ENCODE measurements at places on chromosomes 7 and 10. TPM values are rescaled to one million over a fixed set of nuclear protein-coding genes. Genes with fewer than 3 reads are reported as not detected.

DNA sequence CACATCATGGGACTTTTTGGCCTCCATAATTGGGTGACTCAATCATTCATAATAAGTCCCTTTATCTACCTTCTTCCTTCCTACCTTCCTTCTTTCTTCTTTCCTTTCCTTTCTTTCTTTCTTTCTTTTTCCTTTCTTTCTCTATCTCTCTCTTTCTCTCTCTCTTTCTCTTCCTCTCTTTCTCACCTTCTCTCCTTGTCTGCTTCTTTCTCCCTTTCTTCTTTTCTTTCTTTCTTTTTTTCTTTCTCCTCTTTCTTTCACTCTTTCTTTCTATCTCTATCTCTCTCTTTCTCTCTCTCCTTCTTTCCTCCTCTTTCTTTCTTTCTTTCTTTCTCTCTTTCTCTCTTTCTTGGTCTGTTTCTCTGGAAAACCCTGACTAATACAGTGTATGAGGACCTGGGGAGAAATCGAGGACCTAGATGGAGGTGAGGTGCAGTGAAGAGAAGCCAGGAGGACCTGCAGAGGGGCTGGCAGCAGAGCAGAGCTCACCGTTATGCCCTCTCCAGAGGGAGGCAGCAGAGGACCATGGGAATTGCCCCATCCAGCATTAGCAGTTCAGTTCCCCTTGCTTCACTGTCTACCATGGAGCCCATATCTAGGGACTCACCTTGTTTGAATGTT, 52.7 kb upstream of the BTRC start:
- DNase-seq, result peak; percentile 34

DNA sequence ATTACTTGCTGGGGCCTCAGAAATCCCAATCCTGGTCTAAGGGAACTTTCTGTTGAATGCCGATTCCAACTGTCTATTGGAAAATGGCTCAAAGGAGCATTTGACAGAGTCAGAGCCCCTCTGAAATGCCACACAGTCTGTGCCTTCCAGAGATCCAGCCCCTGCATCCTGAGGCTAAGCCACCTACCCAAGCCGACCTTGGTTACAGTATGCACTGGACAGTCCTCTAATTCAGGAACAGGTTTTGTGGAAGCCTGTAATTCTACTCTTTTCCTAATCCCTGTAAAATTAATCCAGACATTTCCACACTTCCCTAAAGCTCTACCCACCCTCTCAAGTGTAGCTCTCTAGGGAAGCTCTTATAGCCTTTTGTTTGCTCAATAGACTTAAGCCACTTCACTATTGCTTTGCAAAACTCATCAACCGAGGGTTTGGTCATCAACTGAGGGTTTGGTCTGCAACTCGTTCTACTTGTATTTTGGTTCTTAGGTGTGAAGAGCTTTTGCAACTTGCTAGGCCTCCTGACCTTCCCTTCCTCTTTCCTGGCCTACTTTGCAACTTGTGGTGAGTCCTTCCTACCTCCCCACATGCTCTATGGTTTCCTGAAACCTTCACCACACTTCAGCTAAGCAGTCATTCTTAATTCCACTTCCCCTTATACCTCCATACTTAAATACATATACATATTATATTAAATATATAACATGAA, 364.8 kb downstream of the SFMBT2 start:
- DNase-seq, result no peak

DNA sequence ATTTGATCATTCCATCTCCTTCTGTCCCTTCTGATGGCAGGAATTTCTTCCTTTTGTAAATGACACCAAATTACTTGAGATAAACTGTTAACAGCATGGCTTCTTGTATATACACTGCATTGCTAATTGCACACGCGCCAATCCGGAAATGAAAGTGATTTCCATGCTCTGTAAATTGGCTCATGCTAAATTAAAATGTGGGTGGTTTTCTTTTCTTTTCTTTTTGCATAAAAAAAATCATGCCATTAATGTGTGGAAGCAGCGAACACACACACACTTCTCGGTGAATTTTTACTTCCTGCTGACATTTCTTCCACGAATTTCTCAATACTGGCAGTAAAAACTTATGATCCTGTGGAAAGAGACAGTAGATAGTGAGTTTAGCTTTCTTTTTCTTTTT, 123.1 kb upstream of the CCDC6 start:
- no peak for DNase-seq

DNA sequence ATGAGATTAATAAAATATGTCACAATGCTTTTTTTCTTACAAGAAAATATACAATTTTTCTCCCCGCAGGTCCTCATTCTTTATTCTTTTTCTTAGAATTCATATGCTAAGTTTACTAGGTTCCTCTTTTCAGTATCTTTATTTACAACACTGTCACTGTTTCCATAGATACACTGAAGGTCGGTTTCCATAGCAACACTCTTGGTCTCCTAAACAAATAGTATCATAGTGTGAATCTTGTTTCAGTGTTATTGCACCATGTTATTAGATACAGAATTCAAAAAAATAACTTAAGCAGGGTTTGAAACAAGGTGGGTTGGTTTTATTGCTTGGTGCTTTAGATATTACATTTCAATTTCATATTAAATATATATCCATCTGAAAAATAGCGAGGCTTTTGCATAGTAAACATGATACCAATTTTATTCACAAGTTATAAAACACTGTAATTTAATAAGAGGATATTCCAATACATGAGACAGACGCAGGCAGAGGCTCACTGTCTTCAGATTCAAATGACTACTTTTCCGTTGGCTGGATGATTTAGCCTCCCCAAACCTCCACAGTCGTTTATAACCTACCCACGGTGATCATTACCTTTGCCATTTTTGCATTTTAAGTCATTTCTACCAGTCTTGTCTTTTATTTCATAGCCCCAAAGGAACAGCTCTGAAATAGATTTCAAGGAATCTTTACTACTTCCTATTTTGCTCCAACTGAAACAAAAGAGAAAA, 88.9 kb upstream of the KLF6 start:
- no peak for DNase-seq

GRCh38 chr10:67088036-67088435, 162.2 kb downstream of the LRRTM3 start:
- no peak for DNase-seq

GRCh38 chr7:134458341-134458805, 527 bp downstream of the AKR1B1 start:
- peak; percentile 52 for DNase-seq

DNA sequence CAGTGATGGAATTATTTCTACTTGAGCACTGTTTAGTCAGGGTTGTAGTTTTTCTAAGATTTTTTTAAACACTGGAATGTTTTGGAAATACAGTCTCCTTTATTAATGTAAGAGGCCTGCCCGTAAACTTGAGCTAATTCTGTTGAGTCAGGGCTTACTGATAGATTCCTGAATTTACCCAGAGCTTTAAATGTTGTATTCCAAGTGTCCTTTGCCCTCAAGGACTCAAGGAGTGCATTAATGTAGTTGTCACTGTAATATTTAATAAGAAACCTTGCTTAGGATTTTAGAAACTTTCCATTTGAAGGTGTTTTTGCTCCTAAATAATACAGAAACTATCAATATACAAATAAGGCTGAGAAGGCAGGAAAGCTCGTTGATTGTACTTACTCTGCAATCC, 89.2 kb downstream of the MACC1 start:
- no peak for DNase-seq

GRCh38 chr10:59109826-59110225, 66.6 kb upstream of the PHYHIPL start:
- DNase-seq, result no peak

Gene RAB19
- 8.8 TPM for total RNA-seq

DNA sequence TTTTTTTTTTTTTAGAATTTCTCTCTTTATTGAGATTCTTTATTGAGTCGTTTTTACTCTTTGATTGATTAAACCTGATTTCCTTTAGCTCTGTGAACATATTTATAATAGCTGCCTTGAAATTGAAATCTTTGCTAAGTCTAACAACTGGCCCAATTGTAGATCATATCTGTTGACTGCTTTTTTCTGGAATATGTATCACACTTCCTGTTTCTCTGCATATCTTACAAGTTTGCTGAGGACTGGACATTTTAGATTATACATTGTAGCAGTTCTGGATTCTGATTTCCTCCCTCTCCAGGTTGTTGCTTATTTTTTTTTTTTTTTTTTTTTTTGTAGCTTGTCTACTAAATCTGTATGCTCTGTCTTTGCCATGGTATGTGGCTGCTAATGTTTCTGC, 56.3 kb downstream of the PRKAR2B start:
- DNase-seq, result no peak

GRCh38 chr7:43865277-43865676, 4.0 kb downstream of the MRPS24 start:
- no peak for DNase-seq

- no peak for DNase-seq
Observed at GRCh38 chr10:17758200-17758599, 6.2 kb downstream of the TMEM236 start.

DNA sequence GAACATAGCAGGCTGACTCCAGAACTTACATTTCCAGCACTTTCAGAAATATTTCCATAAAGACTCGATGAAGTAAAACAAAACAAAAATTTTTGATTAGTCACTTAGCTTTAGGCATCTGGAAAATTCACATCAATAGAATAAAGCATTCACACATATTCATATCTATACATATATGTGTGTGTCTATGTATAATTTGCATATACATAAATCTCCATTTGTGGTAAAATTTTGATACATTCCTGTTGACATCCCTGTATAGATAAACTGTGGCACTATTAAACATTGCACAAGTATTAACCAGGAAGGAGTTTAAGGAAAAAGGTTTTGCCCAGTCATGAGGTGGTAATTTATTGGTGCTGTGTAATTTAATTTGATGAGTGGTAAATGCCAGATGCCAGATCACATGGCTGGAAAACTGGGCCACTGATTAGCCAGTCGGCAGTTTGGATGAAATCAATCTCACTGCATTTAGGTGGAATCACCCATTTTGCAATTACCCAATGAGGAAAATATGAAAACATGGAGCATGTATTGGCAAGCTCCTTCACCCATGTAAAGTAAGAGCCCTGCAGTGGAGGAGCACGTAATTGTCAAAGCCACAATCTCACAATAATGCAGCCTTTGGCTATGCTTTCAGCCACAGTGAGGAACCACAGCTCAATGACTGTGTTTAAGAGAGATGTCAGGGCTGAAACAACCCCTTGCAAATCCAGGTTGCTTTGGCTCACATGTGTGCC, 294.6 kb downstream of the RNLS start:
- DNase-seq, result no peak

- DNase-seq, result no peak
Observed at GRCh38 chr7:85074992-85075391, 111.9 kb downstream of the SEMA3D start.

Gene OR13A1
- total RNA-seq, result not detected

- no peak for DNase-seq
Observed at GRCh38 chr7:142711746-142712616, 37.3 kb upstream of the PRSS1 start.

Gene MMD2
- not detected for total RNA-seq

Gene AIFM2
- total RNA-seq, result 12.2 TPM

DNA sequence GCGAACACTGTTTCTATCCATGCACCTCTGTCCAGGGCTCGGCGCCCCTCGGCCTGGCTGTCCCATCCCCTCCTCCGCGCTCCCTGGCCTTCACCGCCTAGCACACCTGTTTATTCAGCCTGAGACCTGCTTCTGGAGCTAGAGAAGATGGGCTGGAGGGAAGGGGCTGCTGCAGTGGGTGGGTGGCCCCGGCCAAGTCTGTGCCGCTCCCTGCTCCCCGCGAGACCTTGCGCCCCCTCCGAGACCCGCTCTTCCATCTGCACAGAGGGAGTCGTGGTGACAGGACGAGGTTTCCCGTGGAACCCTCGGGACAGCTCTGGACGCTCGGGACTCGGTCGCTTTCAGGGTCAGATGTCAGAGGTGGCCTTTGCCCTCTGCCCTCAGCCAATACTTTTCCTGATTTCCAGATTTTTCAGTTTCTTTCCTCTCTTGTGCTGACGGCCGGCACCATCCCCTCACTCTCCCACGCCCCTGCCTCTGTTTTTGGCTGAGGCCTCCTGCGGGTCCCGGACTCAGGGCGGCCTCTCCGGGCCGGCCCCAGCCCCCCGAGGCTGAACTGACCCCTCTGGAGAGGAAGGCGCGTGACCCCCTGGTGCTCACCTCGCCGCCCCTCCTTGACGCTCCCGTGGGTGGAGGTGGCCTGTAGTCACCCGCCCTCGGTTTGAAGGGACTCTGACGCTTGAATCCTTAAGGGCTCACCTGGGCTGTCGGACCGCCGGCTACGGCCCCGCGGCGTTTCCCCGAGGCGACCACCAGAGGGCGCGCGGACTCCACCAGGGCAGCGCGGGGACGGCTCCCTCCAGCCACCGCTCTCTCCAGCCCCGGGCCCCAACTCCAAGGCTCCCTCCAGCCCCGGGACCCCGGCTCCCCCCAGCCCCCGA, 15.6 kb downstream of the SHH start:
- peak; percentile 58 for DNase-seq

- peak; percentile 68 for DNase-seq
Observed at GRCh38 chr7:73822319-73823173, 8.2 kb upstream of the CLDN4 start.

GRCh38 chr7:80225361-80225760, 90.7 kb downstream of the GNAI1 start:
- DNase-seq, result no peak

GRCh38 chr10:2682491-2682890, 384.9 kb upstream of the PFKP start:
- no peak for DNase-seq

Gene GPR15LG
- 0.32 TPM for total RNA-seq

DNA sequence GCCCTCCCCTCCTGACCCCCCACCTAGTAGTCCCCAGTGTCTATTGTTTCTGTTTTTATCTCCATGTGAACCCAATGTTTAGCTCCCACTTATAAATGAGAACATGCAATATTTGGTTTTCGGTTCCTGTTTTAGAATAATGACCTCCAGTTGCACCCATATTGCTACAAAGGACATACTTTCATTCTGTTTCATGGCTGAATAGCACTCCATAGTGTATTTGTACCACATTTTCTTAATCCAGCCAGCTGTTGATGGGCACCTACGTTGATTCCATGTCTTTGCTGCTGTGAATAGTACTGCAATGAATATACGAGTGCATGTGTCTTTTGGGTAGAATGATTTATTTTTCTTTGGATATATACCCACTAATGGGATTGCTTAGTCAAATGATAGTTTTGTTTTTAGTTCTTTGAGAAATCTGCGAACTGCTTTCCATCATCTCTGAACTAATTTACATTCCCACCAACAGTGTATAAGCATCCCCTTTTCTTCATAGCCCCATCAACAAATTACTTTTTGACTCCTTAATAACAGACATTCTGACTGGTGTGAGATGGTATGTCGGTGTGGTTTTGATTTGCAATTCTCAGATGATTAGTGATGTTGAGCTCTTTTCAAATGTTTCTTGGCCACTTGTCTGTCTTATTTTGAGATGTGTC, 128.4 kb upstream of the PHYHIPL start:
- DNase-seq, result no peak

Gene OGDHL
- total RNA-seq, result 5.3 TPM

DNA sequence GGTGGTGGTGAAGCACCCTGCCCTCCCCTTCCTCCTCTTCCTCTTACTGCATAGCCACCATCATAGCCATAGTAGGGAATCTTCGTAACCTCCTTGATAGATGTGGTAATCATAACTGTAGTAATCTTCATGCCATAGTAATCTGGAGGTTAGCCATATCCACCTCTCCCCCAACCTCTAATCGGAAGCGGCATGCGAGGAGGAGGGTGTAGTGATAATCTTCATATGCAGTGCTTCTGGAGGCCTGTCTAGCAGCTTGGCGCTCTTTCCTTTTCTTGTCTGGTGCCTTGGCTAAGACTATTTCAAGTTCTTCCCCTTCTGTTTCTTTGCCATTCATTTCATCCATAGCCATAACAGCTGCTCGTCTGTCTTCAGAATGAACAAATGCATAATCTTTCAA, 90.9 kb downstream of the MLLT10 start:
- DNase-seq, result no peak

Data from mucosa of gallbladder (tissue), 1 donor.